ENCODE measurements at places on chromosomes 16 and 17.
A peak's percentile ranks its signal among the peaks of the same experiment; 100 is the strongest.

- no peak for DNase-seq
Observed at GRCh38 chr17:2064980-2065785, 10.3 kb downstream of the HIC1 start.

- DNase-seq, result peak; percentile 38
Observed at GRCh38 chr17:59786536-59787319, 79.3 kb downstream of the VMP1 start.

DNA sequence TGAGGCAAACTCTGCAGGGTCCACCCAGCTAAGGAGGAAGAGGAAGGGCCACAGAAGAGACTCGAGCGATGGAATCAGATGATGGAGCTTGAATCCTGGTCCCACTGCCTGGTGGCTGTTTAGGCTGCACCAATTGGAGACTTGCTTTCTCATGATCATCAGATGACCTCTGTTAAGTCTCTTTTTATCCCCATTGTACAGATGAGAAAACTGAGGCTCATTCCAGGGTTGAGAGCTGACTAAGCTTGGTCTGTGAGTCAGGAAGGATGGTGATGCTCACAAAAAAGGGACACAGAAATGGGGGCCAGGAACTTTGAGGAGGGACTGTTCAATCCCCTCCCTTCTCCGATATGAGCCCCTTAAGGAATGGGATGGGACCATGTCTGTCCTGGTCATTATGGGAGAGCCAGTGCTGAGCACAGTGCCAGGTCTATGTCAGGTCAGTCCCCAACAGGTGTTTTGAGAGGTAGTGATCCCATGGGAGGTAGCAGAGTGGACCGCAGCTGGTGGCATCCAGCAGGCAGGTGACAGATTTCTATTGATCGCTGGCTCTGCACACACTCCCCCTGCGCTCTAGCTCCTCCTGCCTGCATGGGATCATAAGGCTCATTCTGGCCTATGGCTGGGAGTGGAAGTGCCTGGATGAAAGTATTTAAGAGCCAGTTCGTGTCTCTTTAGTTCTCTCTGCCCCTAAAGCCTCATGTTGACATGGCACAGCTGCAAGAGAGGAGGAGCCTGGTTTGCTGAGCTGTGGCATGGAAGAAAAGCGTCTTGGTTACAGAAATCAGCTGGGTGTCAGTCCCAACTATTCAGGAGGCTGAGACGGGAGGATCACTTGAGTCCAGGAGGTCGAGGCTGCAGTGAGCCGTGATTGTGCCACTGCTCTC is 27.2 kb downstream of the SNX20 start:
- no peak for DNase-seq

- no peak for DNase-seq
Observed at GRCh38 chr17:57782647-57783337, 37.7 kb upstream of the CCDC182 start.

GRCh38 chr16:87832741-87833502 is 36.4 kb downstream of the SLC7A5 start:
- DNase-seq, result no peak

DNA sequence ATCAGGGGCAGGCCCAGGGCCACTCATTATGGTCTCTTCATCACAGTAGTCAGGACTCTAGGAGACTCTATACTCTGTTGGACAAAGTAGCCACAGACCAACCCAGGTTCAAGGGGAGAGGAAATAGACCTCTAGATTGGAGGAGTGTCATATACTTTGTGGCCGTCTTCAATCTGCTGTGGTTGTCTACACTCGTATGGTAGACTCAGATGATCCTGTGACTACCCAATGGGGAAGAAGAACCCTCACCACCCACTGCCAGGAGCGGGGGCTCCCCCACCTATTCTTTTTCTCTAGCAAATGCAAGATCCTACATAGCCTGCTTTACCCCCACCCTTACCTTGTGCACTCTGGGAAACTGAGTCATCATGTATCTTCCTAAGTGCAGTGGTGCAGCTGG is 80.5 kb downstream of the KSR1 start:
- DNase-seq, result no peak

DNA sequence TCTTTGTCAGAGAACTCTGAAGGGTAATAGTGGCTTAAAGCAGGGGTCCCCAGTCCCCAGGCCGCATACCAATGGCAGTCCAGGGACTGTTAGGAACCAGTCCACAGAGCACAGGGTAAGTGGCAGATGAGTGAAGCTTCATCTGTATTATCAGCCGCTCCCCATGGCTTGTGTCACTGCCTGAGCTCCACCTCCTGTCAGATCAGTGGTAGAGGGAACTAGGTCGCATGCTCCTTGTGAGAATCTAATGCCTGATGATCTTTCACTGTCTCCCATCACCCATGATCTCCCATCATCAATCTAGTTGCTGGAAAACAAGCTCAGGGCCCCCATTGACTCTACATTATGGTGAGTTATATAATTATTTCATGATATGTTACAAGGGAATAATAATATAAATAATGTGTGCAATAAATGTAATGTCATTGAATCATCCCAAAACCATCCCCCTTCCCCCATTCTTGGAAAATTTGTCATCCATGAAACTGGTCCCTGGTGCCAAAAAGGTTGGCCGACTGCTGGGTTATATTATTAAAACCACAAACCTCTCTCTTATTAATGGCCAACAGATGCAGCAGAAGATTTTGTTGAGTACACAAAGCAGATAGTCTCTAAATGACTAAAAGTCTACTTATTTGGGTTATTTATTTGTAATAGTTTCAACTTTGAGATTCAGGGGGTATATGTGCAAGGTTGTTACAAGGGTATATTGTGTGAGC is 782.7 kb downstream of the CDH11 start:
- DNase-seq, result no peak

DNA sequence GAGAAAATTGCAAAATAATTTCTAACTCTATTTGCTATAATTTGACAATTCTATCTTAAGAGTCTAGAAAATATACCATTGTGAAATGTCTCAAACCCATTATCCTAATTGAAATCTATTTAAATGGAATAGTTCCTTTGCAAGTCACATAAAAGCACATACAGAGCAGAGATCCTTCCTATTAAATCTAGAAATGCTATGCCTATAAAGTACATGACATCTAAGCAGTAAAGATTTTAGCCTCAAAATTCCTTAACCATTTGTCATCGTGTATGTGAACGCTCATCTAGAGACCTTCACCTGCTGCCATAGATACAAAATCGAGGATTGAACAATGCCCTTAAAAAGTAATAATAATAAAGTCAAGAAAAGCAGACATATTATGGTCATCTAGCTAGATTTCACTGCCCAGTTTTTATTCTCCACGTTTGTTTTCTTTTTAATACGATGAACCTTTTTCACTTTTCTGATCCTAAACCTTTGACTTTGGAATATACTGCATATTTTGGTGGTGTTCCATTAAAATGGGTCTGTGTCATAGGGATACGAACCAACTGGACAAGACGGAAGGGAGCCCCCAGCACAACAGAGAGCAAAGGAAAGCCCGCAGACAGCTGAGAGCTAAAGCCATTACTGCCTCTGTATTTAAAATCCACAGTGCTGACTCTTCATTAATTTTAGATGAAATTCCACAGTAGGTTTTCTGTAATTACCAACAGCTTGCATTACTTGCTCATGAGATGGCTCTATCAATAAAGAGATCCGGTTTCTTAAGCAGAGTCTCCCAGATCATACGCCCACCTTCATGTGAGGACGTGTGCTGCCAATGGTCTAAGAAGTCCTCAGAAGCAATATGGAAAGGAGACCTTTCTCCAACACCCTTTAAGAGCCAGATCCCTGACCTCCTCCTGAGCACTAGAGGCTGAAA is 17.6 kb downstream of the TEX2 start:
- DNase-seq, result no peak

GRCh38 chr17:41334385-41335305 is 16.0 kb downstream of the KRT33A start:
- no peak for DNase-seq

GRCh38 chr17:45336390-45337182 is 19.8 kb upstream of the MAP3K14 start:
- no peak for DNase-seq

GRCh38 chr17:69047368-69048263 is 13.1 kb downstream of the ABCA9 start:
- DNase-seq, result no peak

DNA sequence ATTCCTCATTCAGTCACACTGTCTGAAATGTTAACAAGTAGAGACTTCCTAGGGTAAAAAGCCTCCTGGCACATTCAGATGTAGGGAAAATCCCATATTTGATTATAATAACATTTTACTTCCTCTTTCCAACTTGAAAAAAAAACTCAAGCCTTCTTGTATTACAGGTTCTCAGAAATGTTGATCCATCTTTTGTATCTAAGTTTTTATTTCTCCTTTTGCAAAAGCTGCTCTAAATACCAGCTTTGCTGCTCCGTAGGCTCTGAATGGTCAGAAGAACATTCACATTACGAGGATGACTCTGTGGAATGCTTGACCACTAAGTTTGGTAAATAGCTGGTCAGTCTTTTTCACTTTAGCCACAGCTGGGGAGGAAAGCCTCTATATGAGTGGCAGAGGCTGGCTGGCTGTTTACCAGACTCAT is 13.2 kb upstream of the HEATR6 start:
- no peak for DNase-seq

- DNase-seq, result no peak
Observed at GRCh38 chr16:53913099-53913870, 209.3 kb downstream of the FTO start.

DNA sequence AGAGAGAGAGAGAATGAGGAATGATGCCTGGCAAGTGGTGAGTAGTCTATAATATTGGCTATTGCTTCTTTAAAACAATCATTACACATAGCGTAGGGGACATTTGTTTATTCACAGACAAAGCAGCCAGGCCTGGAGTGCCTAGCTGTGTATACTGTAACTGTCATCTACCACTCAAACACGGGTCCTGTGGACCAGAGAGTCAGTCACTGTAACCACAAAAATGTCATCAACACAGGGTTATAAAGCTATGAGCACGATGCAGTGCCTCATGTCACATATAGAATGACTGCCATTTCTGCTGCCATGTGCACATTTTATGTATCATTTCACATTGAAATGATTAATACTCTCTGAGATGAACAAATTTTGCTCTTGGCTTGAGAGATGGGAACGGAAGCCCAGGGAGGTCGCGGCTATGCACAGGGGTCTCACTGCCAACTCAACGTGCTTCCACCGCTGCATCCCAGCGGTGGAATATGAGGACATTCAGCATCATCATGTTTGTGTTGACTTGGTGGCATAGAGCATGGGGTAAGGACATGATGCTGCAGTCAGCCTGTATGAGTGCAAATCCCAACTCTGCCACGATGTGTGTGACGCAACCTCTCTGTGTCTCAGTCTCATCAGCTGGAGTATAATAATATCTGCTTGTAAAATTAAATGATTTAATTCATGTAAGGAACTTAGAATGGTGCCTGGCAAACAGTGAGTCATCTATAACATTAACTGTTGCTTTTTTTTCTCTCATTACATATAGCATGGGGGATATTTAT is 3.3 kb downstream of the MT1H start:
- no peak for DNase-seq

DNA sequence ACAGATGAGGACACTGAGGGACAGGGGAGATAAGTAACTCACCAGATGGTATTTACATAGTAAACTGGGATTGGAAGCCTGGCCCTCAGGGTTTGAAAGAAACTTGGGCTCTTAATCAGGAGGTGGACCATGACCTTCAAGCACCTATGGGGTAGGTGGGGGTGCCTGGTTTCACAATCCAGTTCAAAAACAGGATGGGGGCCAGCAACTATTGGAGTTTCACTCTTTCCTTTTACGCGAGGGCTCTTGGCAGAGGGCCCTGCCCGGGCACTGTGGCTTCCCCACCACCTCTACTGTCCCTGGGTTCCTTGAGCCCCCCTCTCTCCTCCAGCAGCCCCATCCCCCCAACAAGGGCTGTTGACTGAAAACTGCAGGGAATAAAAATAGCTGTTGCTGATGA is 11.3 kb upstream of the PRR29 start:
- DNase-seq, result no peak

DNA sequence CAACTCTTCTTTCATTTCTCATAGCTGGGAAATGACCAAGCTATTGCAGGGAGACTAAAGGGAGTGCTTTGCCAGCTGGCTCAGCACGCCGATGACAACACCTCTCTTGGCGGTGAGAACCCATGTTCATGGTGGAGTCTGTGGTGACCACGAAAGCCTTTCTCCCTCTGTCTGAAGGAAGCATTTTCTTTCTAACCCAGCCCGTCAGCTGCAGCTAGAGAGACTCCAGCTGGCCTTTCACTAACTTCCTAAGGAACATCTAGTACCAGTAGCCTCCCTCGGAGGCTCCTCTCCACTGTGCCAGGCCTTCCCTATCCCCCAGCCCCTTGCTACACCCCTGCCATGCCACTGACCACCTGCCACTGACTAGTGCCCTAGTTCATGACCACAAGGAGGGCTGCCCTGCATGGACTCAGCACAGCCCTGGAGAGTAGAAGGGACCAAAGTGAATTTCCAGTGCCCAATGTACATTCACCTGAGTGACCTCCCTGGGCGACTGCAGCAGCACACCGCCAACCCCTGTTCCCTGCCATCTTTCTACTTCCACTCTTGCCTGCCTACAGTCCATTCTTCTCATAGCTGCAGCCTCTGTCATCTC is 81.3 kb downstream of the CBLN1 start:
- no peak for DNase-seq

DNA sequence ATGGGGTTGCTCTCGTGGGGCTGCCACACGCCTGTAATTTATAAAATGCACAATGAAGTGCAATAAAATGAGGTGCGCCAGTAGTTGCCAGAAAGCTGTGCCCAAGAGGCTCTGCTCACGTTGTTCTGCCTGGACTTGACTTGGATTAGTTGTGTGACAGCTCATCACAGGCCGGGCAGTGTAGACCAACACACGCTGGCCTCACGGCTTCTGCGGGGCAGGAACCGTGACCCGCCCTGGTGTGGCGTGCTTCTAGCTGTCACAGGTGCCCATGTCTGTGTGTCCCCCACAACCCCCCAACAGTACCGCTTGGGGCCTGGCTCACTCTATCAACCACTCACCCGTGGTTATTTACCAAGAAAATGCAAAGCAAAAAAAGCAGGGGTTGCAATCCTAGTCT is 112.2 kb upstream of the ZNF750 start:
- no peak for DNase-seq

- no peak for DNase-seq
Observed at GRCh38 chr16:81445143-81445961, 744 bp downstream of the CMIP start.

GRCh38 chr16:21646091-21646490 is 6.3 kb downstream of the IGSF6 start:
- no peak for DNase-seq

GRCh38 chr16:2810651-2811050 is 6.4 kb upstream of the PRSS21 start:
- no peak for DNase-seq

DNA sequence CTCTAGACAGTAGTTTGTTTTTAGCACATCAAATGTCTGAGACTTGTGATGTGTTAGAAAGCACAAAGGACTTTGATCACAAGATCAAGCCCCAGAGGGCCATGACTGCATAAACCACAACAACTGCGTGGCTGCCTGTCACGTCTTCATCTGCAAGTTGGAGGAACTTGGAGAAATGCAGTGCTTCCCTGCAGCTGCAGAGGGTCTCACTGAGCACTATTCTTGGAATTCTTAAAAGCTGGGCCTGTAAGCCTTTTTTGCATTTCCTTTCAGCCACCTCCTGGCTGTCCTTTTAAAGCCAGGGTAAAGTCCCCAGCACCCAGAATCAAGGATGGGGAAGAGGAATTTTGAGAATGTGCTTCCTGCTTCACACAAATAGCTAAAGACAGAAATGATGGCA is 431.3 kb downstream of the MAF start:
- DNase-seq, result no peak

- no peak for DNase-seq
Observed at GRCh38 chr17:19020016-19020415, 15.5 kb upstream of the FAM83G start.

GRCh38 chr17:7589891-7590691 is at the start of gene SOX15:
Gene SOX15 (minus strand): TSS chr17:7590094. CDS start chr17:7589676, 418 bp downstream.
- no peak for DNase-seq

- no peak for DNase-seq
Observed at GRCh38 chr16:2860826-2861567, 3.0 kb upstream of the PRSS22 start.
